ENCODE measurements at places on chromosomes 6 and 20.

DNA sequence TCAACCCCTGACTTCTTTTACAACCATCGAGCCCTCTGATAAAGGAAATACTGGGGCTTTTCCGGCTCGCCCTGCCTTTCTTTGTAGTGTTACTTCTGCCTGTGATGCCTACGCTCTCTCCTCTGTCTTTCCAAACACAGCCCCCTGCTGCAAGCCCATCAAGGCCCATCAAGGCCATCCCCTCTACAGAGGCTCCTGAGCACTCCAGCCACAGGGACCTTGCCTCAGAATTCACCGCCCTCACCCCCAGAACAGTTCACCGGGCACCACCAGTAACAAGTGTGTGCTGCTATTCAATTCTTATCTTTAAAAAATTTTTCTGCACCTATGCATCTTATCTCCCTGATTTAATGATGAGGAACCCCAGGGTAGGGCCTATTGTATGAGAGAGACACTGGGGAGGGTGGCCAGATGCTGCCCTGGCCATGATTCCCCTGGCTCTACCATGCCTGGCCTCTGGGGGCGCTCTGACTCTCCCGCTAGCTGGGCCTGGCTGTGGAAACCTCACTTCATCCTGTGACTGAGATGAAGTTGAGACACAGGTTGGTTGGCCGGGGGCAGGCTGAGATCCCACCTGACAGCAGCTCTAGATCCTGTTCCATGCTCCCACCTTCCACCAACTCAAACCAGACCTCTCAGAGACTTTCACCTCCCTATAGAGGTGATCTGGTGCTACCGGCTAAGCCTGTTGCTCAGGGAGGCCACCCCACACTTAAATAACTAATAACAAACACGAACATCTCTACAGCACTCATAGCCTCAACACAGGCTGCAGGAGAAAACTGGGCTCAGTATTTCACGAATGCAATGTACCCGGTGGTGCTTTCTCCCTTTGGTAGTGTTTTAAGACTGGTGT lies 19.2 kb upstream of the GLP1R start:
- no peak for DNase-seq

DNA sequence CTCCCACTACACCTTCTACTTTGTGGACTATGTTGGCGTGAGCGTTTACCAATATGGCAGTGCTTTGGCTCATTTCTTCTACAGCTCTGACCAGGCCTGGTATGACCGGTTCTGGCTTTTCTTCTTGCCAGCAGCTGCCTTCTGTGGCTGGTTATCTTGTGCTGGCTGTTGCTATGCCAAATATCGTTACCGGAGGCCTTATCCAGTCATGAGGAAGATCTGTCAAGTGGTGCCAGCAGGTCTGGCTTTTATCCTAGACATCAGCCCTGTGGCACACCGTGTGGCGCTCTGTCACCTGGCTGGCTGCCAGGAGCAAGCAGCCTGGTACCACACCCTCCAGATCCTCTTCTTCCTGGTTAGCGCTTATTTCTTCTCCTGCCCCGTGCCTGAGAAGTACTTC lies 16.5 kb upstream of the EFHC1 start:
- no peak for DNase-seq

DNA sequence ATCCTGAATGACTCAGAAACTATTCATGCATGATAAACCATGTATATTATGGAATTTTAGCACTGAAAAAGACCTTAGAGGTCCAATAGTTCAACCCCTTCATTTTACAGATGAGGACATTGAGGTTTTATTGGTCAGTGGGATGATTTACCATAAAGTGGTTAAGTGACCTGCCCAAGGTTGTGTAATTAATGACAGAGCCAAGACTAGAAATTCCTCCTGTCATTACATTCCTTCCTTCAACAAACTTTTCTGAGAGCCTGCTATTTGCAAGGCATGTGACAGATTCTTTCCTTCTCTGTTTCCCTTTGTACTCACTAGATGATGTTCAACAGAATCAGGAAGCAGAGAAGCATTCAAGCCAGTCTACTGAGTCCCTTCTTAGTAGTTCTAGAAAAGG lies 170.7 kb upstream of the KCNK16 start:
- no peak for DNase-seq

DNA sequence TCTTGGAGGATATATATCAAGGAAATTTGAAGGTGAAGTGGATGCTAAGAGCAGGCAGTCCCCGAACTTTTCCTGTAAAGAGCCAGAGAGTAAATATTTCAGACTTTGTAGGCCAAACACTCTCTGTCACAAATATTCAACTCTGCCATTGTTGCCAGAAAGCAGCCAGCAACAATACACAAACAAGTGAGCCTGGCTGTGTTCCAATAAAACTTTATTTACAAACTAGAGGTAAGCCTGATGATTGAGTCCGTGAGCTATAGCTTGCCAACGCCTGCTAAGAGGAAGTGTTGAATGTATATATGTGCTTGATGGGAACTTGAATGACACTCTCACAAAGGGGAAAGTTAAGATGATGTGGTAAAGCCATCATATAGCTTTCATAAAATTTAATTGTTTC lies 166.0 kb upstream of the PLN start:
- no peak for DNase-seq

DNA sequence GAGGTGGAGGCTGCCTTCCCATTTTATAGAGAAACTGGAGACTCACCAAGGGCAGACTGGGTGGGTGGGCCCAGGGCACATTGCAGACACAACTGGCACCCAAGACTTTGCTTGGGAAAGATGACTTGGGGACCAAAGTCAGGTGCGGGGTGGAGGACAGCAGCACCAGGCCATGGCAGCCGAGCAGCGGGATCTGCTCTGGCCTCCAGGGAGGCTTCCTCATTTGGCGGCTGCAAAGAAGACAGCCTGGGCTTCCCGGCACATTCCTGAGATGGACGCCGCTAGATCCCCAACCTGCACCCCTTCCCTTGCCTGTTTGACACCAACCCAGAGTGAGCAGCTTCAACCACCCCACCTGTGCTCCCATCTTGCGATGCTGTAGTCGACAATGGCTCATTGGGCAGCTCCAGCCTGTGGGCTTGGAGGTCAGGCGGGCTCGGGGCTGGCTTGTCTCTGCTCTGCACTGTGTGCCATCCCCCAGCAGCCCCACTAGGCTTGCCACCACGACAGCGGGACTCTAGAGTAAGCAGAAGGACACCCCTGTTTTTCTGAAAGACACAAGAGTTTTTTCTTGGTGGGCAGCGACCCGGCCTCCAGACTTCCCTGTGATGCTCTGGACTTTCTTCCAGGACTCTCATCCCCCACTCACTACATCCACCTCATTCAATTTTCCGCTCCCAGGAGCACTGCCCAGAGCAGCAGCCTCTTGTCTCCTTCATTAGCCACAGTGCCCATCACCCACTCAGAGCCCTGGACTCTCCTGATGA lies 184.9 kb upstream of the CST7 start:
- DNase-seq: no peak
